AG20443 (cell line): ENCODE measurements at places on chromosomes 3 and 15.

DNA sequence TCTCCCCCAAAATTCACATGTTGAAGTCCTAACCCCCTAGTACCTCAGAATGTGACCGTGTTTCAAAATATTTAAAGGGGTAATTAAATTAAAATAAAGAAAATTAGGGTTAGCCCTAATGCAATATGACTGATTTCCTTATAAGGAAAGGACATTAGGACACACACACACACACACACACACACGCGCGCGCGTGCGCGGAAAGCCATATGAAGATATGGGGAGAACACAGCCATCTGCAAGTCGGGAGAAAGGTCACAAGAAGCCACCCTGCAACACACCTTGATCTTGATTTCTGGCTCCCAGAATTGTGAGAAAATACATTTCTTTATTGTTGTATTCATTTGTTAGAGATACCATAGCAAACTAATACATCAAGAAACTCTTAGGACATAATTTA lies 54.6 kb upstream of the STXBP5L start:
- DNase-seq: no peak

DNA sequence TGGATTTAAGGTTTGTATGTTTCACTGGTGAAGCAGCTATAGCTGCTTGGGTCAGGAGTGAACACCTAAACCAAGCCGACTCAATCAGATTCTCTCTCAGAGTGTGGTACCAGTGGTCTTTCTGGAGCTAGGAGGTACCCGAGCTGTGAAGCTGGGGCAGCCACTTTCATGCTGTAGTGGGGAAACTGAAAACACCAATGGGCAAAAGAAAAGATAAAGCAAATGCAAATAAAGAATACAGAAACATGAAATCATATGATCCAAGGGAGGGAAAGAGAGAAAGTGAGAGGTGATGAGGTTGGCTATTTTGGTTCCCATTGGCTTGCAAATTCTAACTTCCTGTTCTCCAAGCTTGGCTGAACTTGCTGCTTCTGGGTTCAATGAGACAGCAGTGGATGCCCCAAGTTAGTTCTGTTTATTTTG lies 212.3 kb upstream of the CFAP20DC start:
- no peak for DNase-seq

- DNase-seq: no peak
Measured at GRCh38 chr3:125646581-125646980, 51.3 kb upstream of the OSBPL11 start.

DNA sequence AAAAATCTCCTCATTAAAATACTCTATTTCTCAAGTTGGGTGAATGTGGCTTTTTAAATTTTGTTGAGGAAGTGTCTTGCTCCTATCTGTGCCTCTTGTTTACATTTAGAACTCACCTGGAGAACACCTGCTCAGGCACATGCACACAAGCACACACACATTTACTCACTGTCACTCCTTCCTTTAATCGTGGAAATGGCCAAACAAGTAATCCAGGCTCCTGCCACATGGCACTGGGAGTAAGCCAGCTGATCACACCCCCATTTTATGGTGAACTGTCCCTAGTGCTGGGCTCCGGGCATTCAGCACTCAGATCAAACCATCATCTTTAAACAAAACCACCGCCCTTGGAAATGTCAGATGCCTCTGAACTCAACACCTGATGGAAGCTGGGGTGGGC lies 204.7 kb upstream of the BHLHE40 start:
- DNase-seq: no peak

GRCh38 chr3:121667333-121667732 lies 6.6 kb upstream of the HCLS1 start:
- DNase-seq: no peak

- no peak for DNase-seq
Measured at GRCh38 chr3:126545544-126545943, 13.2 kb downstream of the C3orf22 start.

- DNase-seq: peak; percentile 45
Measured at GRCh38 chr15:30885814-30886213, 17.9 kb upstream of the FAN1 start.

GRCh38 chr3:99708207-99708745 lies 69.9 kb downstream of the COL8A1 start:
- DNase-seq: peak; percentile 34

DNA sequence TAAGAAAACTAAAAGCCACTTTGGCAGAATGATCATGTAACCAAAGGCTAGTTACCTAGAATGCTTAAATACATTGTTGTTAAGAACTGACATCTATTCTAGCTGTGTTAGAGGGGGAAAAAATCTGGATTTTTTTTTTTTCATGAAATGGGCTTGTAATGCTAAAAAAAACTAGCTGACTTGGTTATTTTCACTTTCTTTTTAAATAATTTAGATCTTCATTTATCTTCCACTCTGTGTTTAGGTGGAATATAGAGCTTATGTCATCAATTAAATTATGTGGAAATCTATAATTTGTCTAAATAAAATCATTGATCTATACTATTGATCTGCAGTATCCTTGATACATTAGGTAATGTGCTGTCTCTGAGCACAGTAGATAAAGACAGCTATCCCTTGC lies 217.4 kb downstream of the TCF12 start:
- no peak for DNase-seq

- DNase-seq: peak; percentile 6
Measured at GRCh38 chr15:31162721-31163510, 61.4 kb upstream of the TRPM1 start.

DNA sequence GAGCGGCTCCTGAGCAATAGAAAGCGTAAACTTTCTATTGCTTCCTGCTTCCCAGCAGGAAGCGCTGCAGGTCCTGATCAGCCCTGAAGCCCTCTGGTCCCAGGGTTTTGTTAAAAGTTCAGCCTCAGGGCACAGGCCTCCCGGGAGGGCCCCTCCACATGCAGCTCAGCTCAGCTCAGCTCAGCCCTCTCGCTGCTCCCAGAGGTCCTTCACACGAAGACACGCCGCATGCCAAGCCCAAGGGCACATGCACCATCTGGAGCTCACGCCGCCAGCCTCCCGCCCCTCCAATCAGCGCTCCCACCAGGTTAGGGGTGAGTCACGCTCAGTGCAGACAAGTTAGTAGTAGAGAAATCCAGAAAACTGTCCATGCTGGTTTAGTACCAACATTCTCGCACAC lies 12.7 kb downstream of the TKT start:
- DNase-seq: peak; percentile 84

GRCh38 chr3:141330718-141331376 lies 37.5 kb upstream of the ZBTB38 start:
- no peak for DNase-seq

DNA sequence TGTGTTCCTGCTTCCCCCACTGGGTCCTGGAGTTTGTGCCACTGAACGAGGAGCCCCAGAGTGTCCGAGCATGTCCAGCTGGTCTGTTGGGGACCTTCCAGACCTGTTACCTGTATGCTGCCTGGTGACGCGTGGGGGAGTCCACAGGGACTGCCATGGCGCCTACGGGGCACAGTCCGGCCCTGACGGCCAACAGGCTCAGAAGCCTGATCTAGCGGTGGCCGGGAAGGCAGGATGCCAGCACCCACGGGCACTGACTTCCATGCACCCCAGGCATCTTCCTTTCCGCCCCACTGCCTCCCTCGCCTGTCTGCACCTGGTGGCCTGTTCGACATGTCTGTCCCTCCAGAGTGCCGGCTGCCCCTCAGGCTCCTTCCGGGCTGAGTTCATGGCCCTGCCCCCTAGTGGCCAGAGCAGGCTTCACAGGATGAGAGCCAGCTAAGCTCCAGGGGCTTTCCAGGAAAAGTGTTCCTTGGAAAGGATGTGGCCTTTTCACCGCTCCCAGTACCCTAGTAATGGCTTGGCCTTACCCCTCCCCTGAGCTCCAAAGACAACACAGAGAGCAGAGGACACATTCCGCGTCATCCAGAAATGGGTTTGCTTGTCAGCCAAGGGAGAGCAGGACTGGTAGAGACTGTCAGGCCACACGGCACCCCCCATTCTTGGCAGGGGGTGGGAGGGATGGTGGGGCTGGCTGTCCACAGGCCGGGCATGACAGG lies 35.7 kb downstream of the NGRN start:
- DNase-seq: peak; percentile 43

DNA sequence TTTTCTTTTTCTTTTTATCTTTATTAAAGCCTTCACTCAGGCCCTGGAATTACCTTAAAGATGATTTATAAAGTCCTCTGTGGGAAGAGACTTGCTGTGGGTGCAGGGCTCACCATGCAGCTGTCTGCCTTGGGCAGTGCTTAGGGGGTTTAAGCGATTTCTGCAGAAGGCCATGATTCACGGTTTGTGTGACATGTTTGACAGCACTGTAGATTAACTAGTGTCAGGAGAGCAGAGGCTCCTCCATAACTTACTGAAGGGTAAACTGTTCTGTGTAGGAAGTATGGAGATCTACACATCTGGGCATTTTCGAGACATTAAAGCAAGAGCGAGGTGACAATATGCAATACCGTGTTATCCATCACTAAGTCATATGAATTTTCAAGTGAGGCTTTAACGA lies 137.7 kb downstream of the LRIG1 start:
- DNase-seq: no peak

DNA sequence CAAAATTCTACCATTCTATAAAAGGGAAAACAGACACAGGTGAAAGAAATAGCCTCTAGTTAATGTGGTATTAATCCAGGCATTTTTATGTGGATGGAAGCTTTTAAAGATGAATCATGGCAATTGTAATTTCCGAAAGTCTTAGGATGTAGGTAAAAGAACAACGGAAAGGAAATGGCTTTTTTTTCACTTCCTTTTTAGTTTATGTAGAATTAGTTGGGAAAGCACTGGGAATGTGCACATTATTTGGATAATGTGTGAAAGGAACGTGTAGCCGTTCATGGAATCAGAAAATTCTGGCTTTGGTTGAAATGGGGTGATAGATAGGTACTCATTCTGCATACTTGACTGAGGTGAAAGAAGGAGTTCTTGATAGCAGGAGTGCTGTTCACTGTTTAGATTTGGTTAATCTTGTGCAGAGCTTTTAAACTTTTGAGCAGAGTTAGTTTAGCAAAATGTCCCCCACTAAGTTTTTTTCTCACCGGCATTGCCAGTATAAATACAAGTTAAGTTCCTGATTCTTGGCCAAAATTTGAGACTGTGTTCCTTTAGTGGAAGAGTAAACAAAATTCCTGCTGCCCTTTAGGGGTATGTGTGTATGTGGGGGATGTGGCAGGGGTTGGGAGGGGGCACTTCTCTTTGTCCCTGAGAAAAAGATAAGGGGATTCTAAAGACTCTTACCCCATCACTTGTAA lies 20.2 kb upstream of the UTS2B start:
- no peak for DNase-seq

DNA sequence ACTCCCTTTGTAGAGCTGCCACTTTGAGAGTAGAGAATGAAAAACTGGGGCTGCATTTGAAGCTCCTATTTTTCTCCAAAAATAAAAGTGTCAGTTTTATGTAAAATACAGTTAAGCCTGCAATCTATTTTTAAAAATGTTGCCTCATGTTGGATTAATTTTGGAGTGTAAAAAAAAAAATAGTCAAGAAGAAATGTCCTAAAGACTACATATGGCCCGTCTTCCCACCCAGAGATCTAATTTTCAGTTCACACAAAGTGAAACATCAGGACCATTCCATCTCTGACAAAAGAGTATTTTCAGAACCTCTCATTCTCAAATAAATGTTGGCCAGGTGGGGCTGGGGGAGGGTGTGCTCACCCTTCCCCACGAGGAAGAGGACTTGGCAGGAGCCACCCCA lies 62.7 kb downstream of the HHLA2 start:
- DNase-seq: no peak

GRCh38 chr3:48952510-48953118 lies 34.0 kb downstream of the ARIH2 start:
- no peak for DNase-seq

DNA sequence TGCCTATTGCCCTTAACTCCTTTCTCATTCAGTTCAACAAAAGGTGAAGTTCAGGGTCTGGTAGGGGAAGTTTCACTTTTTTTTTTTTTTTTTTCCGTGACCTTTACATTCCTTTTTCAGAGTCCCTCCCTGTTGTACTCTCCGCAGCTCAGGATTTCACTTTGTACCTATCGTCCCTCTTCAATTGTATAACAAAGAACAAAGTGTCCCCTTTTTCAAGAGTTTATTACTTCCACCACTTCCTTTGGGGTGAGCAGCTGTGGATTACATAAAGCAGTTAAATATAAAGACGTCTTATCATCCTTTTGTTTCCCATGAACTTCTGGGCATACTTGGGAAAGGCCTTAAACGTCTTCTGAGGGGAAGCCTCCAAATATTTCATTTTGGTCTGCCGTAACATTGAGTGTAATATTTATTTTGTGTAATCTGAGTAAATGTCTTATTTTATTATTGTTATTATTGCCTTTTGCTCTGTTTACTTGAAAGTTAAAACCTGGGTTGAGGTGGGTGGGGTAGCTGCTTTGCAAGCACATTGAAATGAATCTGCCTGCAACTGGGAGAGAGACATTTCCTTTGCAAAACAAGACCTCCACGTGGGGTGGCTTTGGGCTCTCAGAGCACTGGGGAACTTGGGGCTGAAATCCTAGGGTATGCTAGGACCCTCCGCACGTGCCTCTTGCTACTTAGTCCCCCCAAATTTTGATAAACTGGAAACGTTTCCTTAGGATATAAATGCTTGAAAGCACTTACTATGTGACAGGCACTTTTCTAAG lies 169.4 kb downstream of the MCTP2 start:
- no peak for DNase-seq

DNA sequence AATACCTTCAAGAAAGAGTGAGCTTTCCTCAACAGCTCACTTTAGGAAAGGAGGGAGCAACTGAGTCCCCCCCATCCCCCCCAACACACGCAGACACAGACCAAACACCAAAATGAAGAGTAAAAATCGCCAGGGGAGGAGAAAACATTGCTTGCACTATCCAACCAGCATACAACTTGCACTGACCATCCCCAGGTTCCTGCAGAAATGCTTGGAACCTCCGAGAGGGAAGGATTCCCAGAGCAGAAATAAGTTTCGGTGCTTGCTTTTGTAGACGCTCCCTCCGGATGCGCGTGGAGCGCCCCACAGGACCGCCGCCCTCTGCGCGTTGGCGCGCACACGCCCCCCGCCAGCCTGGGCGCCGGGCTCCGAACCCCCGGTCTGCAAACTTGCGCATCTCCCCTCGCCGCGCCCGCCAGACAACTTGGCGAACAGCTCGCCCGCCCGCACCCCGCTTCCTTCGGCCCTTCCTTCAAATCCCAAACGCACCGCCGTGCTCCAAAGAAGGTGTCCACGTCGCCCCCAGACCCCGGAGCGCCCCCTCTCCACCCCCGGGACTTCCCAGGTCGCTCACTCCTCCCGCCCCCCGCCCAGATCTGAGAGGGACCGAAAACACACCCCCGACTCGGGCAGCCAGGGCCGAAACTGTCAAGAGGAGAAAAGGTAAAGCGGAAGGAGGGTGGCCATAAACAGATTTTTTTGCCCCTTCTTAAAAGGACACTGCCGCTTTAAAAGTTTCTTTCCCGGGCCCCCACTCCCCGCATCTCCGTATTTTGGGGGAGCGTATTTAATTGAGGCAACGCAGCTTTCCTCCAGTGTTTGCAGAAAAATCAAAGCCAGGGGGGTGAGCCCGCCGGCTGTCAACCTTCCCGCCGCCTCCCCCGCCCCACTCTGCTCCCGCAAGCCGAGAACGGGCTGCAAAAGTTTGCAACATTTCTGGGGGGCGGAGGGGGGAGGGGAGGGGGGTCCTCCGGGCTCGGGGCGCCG lies 859 bp downstream of the RORA start:
- DNase-seq: peak; percentile 33
